HTR-8/SVneo (cell line): ENCODE measurements at places on chromosomes 7 and 10.

GRCh38 chr10:88092973-88093372 lies 229.5 kb downstream of the PTEN start:
- DNase-seq: no peak

DNA sequence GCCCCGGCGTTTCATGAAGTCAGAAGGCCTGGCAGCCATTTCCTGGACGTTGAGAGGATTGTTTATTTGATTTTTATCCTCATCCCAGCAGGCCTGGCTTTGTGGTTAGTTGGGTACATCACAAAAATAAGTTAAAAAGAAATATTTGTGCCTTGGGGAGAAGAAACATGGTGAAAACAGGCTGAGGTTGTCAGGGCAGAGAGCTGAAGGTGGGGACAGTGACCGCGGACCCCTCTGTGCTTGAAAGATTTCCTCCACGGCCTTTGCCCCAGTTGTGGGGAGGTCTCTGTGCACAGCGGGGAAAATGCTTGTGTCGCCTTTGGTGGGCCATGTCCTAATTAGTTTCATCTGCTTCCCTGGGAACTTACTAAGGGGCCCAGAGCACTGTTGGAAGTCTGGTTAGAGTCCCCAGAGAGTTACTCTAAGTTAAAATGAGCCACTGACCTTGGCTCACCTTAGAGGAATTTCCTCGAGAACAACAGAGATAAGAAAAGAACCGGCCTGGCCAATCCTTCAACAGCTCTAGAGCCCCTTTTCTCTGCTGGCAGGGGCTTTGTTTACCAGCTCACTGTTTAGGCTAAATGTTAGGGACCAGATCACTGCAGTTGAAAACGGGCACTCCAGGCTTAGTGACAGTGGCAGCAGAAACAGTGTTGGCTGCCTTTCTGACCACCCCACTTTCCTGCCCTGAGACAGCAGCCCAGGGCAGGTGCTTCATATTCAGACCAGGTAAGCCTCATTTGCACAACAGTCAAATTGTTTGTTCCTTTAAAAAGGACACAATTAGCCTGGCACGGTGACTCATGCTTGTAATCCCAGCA lies 37.9 kb downstream of the CRCP start:
- no peak for DNase-seq

GRCh38 chr10:7417103-7417623 lies 6.3 kb upstream of the SFMBT2 start:
- no peak for DNase-seq

DNA sequence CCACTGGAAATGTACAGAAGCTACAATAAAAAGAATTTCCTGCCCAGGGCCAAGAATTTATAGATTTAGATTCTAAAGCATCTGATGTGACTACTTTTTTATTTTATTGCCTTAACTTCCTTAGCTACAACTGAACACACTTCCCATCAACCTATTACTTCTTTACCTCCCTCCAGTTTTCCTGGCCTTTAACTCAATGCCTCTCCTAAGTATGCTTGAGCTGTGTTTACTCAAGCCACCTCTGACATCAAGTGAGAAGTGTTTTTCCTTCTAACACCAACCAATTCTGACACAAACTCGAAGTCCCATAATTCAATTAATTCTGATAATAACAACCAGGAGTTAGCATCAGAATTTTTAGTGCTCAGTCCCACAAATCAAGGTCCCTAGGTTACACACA lies 170.0 kb downstream of the IMMP2L start:
- no peak for DNase-seq

DNA sequence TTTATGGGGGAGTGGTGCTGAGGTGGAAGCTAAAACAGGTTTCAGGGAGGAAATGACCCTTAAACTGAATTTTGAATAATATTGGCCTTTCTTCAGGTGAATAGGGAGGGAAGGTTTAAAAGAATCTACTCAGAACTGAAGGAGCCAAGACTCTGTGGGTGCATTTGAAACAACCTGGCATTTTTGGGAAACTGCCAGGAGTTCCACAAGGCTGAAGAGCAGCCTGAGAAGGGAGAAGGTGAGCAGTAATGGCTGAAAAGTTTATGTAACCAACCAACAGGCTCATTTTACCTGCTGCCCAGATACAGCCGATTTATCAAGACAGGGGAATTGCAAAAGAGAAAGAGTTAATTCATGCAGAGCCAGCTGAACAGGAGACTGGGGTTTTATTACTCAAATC lies 4.0 kb upstream of the PANK1 start:
- DNase-seq: no peak

- no peak for DNase-seq
Measured at GRCh38 chr7:106465704-106466468, 181.1 kb upstream of the NAMPT start.

- no peak for DNase-seq
Measured at GRCh38 chr10:73650537-73651331, 5.1 kb downstream of the SYNPO2L start.

GRCh38 chr7:149329265-149329664 lies 67.3 kb downstream of the ZNF783 start:
- no peak for DNase-seq

GRCh38 chr7:82268632-82269031 lies 174.9 kb downstream of the CACNA2D1 start:
- DNase-seq: no peak
